ENCODE measurements at places on chromosomes 11 and 22. TPM values are rescaled to one million over a fixed set of nuclear protein-coding genes. Genes with fewer than 3 reads are reported as not detected.

DNA sequence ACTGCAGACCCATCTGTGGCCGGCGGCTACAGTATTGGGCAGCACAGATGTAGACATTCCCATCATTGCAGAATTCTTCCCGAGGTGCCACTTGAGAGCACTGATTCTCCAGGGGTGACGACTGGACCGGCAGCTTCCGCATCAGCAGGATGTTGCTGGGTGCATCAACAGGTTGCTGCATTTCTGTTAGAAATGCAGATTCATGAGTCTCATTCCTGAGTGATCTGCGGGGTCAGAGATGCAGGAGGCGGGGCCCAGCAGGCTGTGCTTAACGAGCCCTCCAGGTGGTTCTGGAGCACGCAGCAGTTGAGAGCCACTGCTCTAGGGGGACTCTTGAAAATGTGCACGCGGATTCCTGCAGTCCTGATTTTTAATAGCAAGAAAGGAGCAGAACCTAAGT lies 321.8 kb downstream of the TBC1D22A start:
- no peaks in the 10 kb centered on the region for H3K36me3 ChIP-seq
- no peaks in the 10 kb centered on the region for H3K4me1 ChIP-seq
- DNase-seq, result no peak
- no peaks in the 10 kb centered on the region for H3K27me3 ChIP-seq

The DTX4 gene
- 11.5 TPM for total RNA-seq

The CSF2RB gene
- 3.9 TPM for total RNA-seq

DNA sequence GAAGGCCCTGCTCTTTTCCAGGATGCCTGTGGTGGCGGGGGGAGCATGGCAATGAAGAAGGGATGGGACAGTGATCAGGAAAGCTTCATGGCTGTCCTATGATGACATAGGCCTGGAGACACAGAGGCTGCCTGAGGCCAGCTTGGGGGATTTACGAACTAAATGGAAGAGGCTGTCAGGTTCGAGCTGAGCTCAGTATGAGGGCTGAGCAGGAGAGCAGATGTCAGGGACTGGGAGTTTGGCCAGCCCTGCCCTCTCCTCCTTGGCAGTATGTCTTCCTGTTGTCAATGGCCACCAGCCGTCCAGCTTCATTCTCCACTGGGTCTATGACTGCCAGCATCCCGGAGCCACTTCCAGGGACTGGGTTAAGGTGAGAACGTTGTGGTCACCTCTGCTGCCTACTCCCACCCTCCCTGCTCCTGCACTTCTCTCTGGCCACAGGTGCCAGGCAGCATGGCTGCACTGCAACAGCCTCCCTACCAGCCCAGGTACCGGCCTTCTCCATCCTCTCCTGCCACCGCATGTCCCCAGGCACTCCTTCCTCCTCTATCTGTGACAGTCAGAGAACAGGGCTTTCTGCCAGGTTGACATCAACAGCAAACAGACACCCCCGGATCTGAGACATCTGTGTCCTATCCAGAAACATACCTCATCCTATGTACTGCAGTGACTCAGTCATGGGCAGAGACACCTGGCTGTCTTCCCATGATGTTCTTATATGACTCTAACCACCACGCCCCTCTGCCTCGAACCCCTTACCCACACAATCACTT lies 75.1 kb downstream of the KIRREL3 start:
- H3K36me3 ChIP-seq, result no peaks in the 10 kb centered on the region
- H3K27me3 ChIP-seq, result no peaks in the 10 kb centered on the region
- no peak overlapping the region for H3K4me3 ChIP-seq
- H3K4me1 ChIP-seq, result no peaks in the 10 kb centered on the region
- no peak overlapping the region for H3K27ac ChIP-seq

DNA sequence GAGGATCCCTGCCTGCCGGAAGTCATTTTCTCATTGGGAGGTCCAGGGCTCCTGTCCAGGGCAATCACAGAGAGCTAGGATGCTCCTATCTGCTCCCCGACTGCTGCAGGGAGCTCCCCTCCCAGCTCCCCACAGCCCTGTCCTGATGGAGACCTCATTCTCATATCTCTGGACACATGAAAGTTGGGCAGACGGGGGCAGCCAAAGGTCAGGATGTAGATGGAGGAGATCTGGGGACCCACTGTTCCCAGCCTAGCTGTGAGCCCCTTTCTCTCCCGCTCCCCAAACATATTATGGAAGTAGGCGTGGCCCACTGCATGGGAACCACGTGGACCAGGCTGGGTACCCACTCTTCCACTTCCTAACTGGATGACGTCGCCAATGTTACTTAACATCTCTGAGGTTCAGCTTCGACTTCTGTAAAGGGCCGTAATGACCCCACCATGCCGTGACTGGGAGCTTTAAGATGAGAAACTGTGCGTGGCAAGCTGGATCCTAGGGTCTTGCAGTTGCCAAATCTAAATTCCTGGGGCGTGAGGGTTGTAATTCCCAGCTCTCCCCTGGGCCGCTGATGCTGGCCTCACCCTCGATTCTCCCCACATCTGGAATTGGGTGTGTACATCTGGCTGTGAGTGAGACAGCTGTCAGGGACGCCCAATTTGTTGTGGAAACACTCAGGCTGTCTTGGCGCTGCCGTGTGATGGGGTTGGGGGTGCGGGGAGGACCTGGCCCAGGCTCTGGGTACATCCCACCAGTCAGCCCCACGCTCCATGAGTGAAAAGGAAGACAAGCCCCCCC lies 1.8 kb downstream of the CDC42EP2 start:
- DNase-seq, result peak; percentile 91
- H3K27me3 ChIP-seq, result no peaks in the 10 kb centered on the region
- peak overlapping the region; percentile 78 for H3K4me3 ChIP-seq
- peaks cover 9% of the 10 kb centered on the region for H3K36me3 ChIP-seq
- peaks cover 54% of the 10 kb centered on the region for H3K4me1 ChIP-seq
- peak overlapping the region; percentile 87 for H3K27ac ChIP-seq

The OR51I1 gene
- not detected for total RNA-seq

- no peaks in the 10 kb centered on the region for H3K4me1 ChIP-seq
- H3K27ac ChIP-seq, result no peak overlapping the region
- no peaks in the 10 kb centered on the region for H3K27me3 ChIP-seq
Observed at GRCh38 chr11:2762451-2762850, 62.7 kb upstream of the KCNQ1OT1 start.

DNA sequence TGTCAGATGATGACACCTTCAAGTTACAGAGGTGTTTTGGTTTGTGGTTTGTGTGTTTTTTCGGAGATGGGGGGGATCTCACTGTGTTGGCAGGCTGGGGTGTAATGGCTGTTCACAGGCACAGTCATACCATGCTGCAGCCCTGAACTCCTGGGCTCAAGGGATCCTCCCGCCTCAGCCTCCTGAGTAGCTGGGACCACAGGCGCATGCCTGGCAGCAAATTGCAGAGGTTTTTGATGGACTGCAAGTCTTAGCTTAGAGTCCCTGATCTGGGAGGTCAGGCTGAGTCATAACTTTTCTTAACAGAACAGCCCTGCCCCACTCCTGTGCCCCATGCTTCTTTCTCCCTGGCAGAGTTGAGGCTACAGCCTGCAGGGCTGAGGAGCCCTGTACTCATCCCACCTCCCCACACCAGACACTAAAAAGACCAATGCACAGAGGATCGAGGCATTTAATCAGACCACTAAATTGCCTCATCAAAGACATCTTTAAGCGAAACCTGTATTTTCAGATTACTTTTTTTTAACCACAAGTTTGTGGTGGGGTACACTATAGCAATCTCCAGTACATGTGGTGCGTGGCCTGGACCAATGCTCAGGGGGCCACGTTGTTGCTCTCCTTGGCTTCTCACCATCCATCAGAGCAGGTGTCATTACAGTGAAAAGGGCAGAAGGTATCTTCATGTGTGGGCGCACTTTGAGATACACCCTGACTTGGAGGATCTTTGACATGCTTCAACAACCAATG lies 17.1 kb upstream of the ADORA2A start:
- peaks cover 32% of the 10 kb centered on the region for H3K36me3 ChIP-seq
- peaks cover 4% of the 10 kb centered on the region for H3K4me1 ChIP-seq
- no peak for DNase-seq
- no peak overlapping the region for H3K27ac ChIP-seq

DNA sequence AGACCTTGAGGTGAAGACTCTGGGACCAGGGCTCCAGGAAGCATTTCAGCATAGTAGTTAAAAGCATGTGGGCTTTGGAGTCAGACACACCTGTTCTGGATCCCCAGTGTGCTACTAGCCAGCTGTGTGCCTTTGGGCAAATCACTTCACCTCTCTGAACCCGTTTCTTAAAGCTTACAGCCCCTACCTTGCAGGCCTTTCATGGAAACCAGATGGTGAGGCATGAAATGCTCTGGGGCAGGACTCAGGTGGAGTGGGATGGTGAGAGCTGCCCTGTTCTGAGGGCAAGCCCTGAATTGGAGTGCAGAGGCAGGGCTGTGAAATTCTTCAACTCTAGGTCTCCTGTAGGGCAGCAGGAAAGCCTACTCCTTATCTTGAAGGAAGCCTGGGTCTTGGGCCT lies 10.5 kb downstream of the UCP2 start:
- no peak for DNase-seq
- H3K36me3 ChIP-seq, result peaks cover 3% of the 10 kb centered on the region
- no peak overlapping the region for H3K4me3 ChIP-seq
- no peak overlapping the region for H3K27ac ChIP-seq
- H3K27me3 ChIP-seq, result no peaks in the 10 kb centered on the region

The IGLL1 gene
- not detected for total RNA-seq

DNA sequence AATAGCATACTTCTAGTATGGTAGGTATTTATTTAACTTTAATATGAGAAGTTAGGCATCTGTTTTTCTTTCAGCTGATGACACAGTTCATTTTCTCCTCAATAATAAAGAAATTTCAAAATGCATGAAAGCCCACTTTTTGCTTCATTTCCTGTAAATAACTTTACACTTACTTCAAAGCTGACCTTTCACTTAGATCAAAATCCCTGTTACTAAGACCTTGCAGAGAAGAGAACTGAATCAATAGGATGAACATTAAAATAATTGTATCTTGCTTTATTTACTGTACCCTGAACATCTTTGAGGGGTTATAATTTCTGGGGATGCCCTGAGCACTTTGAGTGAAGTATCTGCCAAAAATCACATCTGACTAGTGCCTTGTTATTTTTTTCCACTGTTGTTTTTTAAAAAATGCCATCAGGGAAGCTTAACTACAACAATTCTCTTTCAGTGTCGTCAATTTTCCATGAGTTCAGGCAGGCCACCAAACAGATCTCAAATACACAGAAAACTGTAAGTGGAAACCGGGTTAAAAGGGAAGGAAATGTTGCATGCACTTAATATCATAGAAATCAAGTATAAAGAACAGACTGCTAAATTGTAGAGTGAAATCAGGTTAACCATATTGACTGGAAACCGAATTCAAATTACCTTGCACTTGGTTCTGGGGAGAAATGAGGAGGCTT lies 206.2 kb downstream of the MAML2 start:
- no peak overlapping the region for H3K27ac ChIP-seq
- no peak for DNase-seq
- peaks cover 18% of the 10 kb centered on the region for H3K4me1 ChIP-seq

DNA sequence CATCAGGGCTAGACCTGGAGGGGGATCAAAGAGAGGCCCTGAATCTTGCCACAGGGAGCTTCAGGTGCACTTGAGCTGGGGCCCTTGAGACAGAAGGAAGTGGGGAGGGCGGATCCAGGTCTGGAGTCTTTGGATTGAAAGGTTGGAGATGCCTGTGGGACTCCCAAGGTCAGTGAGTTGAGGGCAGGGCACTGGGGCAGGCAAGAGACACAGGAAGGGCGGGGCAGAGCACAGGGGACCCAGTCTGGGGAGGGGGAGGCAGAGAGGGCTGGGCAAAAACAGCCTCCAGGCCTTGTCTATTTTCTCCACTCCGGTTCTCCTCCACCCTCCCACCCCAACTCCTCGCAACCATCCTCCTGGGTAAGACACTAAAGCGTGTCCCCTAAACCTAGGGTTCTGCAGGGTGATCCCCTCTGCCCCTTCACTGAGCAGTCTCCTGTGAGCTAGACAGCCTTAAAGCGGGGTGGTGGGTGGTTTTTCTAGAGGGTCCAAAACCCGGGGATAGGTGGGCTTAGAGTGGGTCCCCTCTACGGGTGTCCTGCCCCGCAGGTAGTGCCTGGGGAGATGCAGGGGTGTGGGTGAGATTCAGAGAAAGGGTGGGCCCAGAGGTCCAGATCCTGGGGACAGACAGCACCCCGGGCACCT lies 38.6 kb upstream of the CELSR1 start:
- H3K4me3 ChIP-seq, result peak overlapping the region; percentile 84
- DNase-seq, result no peak
- H3K4me1 ChIP-seq, result peaks cover 50% of the 10 kb centered on the region
- H3K27ac ChIP-seq, result peak overlapping the region; percentile 42

DNA sequence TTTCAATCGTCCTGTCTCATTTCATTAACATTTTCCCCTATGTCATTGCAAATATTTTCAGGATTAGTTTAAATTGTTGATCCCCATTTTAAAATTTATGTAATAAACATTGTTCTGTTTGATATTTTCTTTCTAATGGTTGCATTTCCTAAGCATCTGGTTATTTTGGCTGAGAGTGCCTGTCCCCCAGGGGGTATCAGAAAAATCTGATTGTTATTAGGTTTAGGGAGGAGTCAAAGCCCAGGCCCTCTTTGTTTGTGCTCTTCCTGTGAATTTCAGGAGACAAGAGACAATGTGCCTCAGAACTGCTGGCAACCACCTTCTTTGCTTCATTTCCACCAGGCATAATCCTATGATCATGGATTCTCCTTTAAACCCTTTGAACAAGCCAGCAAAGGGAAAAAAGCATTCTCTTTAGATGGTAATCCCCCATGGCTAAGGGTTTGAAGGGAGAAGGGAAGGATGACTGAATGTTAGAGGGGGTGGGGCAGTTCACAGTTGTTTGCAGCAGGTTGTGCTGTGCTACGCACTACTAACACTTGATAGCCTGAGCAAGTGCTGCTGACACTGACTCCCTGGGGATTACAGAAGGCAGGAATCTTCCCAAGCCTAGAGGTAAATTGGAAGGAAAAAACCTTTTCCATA lies 462.4 kb upstream of the LRRC4C start:
- DNase-seq, result no peak
- H3K4me1 ChIP-seq, result no peaks in the 10 kb centered on the region
- no peak overlapping the region for H3K27ac ChIP-seq
- no peak overlapping the region for H3K4me3 ChIP-seq
- no peaks in the 10 kb centered on the region for H3K27me3 ChIP-seq
- H3K36me3 ChIP-seq, result no peaks in the 10 kb centered on the region

- H3K27ac ChIP-seq, result no peak overlapping the region
- no peak for DNase-seq
- H3K27me3 ChIP-seq, result peaks cover 9% of the 10 kb centered on the region
- no peak overlapping the region for H3K4me3 ChIP-seq
Observed at GRCh38 chr11:113932788-113933187, 28.2 kb downstream of the HTR3B start.
